Endothelial cell (in vitro differentiated cells): ENCODE measurements at places on chromosomes 11 and 22.

- H3K4me1 ChIP-seq, result no peaks in the 10 kb centered on the region
- no peak overlapping the region for H3K27ac ChIP-seq
- no peak for DNase-seq
- H3K27me3 ChIP-seq, result no peaks in the 10 kb centered on the region
Observed at GRCh38 chr11:20059587-20060021, 100.7 kb downstream of the DBX1 start.

DNA sequence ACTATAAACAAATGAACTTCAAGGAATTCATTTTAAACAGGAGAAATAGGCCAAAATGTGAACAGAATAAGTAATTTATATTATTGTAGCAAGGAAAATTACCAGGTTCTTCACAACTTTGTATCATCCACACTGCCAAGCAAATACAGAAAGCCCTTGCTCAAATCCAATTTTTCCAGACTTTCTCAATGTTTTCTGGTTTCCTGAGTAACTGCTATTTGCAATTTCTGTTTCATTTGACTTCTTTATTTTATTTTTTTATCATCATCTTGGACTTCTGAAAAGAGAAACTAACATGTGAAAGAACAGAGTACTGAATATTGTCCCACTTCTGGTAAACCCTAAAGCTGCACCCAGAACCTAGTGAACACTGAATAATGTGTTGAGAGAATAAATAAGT, 61.0 kb downstream of the SLC1A2 start:
- no peak overlapping the region for H3K27ac ChIP-seq
- H3K27me3 ChIP-seq, result no peaks in the 10 kb centered on the region
- no peak for DNase-seq
- H3K36me3 ChIP-seq, result no peaks in the 10 kb centered on the region

- H3K27me3 ChIP-seq, result no peaks in the 10 kb centered on the region
- no peak overlapping the region for H3K27ac ChIP-seq
- DNase-seq, result no peak
- H3K36me3 ChIP-seq, result no peaks in the 10 kb centered on the region
- peaks cover 3% of the 10 kb centered on the region for H3K4me1 ChIP-seq
Observed at GRCh38 chr11:16713594-16713993, 24.9 kb upstream of the C11orf58 start.

- H3K27me3 ChIP-seq, result peaks cover 2% of the 10 kb centered on the region
- H3K4me1 ChIP-seq, result peaks cover 20% of the 10 kb centered on the region
Observed at GRCh38 chr11:68282141-68282860, 10.5 kb upstream of the C11orf24 start.

- H3K36me3 ChIP-seq, result no peaks in the 10 kb centered on the region
- no peak overlapping the region for H3K27ac ChIP-seq
- DNase-seq, result no peak
- no peaks in the 10 kb centered on the region for H3K27me3 ChIP-seq
- no peak overlapping the region for H3K4me3 ChIP-seq
- H3K4me1 ChIP-seq, result no peaks in the 10 kb centered on the region
Observed at GRCh38 chr11:117478926-117479325, 151.3 kb downstream of the CEP164 start.
